ENCODE measurements at places on chromosomes 4 and X.

DNA sequence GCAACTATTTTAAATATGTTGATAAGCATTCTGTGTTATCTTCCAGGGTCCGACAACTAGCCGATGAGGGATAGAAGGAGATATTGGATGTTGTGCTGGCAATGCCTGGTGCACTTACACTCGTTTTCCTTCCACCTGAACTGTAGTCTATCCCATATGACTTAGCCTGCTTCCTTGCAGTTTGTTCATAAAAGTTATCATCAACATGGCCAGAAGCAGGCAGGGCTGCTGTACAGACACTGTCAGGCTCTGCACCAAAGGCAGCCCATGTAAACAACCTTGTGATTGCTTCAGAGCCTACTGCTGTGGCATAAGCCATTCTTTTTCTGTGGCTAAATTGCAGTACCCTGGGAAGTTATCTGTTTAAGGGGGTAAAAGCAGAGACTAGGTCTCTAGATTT is 1.6 kb downstream of the MAPK10 start:
- no peak for DNase-seq

DNA sequence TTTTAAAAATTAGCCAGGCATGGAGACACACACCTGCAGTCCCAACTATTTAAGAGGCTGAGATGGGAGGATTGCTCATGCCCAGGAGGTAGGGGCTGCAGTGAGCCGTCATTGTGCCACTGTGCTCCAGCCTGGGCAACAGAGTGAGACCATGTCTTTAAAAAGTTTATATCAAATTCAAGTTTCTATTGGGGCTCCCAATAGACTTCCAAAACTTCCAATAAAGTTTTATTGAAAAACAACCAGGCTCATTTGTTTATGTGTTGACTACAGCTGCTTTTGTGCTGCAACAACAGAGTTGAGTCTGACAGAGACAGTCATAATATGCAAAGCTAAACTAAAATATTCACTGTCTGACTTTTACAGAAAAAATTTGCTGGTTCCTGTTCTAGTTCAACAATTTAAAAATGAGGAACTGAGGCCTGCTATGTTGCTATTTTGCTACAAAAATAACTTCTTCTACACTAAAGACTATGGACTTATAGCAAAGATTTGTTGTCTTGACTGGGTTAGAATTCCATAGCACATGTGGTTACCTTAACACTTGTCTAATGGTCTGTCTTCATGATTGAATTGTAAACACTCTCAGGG is 63.3 kb upstream of the RELL1 start:
- no peak for DNase-seq

DNA sequence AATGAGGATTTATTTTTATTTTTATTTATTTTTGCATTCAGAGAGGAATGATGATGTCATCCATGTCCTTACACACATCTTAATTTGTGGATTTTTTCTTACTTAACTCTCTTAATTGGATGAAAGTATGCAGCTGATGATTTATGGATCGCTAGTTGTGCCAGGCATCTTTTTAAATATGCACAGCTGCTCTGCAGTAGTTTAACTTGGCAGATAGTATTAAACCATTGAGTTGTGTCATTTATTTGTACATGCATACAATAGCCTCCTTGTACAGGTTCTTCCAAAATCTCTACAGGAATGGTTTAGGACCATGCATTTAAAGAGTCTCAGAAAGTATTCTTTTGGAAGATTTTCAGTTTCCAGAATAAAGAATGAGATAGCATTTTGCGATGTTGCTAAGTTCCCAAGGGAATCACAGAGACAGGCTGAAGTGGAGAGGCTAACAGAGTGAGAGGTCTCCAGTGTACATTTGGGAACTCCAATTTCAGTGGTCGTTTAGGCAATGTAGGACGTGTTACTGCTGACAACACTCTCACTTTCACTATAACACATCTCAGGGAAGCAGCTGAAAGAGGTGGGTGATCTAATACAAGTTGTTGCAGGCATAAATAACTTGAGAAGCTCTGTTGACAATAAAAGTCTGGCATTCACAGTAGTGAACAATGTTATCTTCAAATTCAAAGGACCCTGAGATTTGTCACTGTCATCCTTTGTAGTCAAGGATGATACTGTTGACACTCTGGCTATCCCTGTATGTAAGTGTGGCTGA is 49.9 kb upstream of the SCRG1 start:
- DNase-seq: no peak

DNA sequence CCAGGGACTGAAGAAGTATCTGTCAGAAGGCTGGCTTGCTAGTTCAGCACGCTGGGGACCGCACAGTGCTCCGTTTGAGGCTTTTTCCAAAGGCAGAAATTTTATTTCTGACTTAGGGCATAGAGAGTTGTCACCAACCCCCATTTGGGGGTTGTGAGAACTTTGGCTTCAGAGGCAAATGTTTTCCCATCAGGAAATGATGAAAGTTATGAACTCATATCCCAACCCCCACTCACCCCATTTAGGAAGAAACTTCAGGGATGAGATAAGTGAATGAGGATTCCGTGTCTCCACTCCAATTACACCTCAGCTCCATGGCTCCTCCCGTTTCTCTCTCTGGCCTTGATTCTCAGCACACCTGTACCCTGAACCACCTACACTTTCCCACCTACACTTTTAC is 4.3 kb upstream of the WDR13 start:
- DNase-seq: no peak

DNA sequence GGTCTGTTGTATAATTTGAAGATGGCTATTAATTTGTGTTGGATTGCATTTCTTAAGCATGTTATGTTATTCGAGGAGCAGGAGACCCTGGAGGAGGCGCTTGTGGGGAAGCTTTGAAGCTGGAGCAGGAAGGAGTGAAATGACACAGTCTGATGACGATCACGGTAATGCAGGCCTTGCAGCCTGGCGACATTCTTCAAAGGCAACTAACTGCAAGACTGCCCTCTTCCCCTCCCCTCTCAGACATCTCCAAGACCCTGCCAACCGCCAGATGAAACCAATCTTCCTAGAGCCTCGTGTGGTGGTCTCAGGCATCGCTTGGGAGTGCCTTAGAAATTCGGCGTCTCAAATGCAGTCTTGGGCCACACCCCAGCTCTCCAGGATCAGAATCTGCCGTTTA is 16.1 kb downstream of the CLCN4 start:
- DNase-seq: no peak

- peak; percentile 66 for DNase-seq
Measured at GRCh38 chrX:119755981-119756533, 2.3 kb upstream of the SOWAHD start.

- DNase-seq: no peak
Measured at GRCh38 chrX:15194146-15194545, 75.7 kb downstream of the ASB9 start.

GRCh38 chr4:105050896-105051295 is 95.8 kb upstream of the TET2 start:
- no peak for DNase-seq

DNA sequence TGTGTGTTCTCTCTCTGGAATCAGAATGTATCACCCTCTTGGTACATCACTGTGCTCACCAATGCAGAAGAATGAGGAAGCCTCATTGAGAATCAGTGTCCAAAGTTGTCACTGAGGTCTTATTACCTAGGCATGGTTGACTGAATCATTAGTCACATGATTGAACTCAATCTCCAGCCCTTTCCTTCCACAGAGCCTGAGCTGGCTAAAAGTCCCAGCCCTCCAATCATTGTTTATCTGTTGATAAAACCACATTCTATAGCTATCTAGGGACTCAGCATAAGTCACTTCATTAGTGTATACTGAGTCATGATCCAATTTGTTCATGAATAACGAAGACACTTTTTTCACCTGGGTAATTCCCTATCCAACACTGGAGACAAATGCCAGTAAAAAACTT is 396.8 kb downstream of the TRAM1L1 start:
- DNase-seq: no peak

DNA sequence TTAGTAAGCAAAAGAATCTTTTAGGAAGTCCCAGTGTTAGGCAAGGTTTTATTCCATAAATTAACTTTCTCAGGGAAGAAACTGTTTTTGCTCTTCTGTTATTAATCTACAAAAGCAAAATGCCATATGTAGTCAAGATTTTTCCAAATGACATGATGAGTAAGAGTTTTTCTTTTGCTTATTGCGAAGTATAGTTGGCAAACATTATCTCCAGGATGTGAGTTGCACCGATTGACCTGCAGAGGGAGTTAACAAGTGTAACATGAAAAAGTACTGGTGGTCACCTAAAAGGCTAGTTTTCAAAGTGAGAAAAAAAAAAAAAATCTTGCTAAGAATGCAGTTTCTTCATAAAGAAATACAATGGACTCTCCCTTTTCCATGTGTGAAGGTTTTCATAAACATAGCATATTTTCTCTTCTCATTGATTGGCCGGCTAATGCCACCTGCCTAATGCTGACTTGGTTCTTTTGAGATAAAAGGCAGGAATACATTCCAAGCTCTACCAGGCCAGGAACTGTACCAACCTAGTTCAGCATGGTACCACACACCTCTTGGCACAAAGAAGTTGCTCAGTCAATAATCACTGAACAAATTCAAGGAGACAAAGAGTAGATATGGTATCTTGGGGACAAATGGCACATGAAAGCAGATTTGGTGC is 100.2 kb downstream of the LNX1 start:
- DNase-seq: no peak

- DNase-seq: peak; percentile 14
Measured at GRCh38 chrX:11760958-11761357, 2.9 kb downstream of the MSL3 start.

DNA sequence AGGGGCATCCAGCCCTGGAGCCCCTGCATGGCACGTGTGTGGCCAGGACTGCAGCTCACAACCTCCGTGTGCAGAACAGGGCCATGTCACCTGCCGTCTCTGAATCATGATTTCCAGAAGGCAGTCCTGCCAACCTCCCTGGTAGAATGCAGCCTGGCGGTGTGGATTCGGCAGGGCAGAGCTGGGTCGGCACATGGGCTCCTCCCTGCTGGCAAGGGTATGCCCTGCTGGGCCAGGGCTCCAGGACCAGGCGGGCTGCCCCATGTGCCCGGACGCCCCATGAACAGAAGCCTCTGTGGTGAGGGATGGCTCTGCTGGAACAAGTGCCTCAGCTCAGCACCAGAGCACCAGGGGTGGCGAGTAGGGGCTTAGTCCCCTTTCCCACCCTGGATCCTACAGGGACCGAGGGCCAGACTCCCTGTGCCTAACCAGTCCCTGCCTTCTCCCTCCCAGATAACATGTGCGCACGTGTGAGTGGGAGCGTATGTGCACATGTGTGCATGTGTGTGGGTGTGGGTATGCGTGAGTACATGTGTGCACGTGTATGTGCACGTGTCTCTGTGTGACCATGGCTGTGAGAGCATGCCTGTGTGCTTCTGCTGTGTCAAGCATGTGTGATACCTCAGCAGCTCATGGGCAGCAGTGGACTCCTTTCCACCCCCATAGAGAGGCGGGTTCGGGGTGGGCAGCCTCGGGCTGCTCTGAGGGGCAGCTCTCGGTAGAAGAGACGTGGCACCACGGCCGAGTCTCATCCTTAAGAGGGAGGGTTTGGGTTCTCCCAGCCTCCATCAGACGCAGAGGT is 10.3 kb upstream of the MXD4 start:
- no peak for DNase-seq

- no peak for DNase-seq
Measured at GRCh38 chr4:189202869-189203271, 737.8 kb upstream of the FRG1 start.

- no peak for DNase-seq
Measured at GRCh38 chrX:45143455-45143854, 57.2 kb downstream of the DIPK2B start.

- DNase-seq: no peak
Measured at GRCh38 chr4:96703265-96703664, 863.4 kb downstream of the PDHA2 start.

DNA sequence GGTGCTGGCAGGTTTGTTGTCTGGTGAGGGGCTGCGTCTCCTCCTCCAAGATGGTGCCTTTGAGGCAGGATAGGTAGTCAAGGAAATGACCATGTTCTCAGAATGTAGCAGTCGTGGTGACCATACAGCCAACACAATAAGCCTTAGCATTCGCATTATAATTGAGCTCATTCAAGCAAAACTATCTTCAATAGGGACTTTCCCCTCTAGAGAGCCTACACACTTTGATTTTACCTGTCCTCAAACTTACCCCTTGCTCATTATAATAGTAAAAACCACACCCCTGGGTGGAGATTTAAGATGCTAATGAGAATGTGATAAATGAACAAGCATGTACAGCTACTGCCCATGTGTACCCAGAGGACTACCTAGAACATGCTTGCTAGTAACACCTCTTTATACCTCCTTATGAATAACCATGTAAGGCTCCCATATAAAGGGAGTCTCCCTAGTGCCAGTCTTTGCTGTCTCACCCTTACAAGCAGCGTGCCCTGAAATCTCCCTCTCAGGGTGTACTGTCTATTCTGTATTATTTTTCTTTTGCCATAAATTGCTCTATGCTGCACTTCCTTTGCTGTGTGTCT is 48.2 kb downstream of the FGFBP1 start:
- no peak for DNase-seq

DNA sequence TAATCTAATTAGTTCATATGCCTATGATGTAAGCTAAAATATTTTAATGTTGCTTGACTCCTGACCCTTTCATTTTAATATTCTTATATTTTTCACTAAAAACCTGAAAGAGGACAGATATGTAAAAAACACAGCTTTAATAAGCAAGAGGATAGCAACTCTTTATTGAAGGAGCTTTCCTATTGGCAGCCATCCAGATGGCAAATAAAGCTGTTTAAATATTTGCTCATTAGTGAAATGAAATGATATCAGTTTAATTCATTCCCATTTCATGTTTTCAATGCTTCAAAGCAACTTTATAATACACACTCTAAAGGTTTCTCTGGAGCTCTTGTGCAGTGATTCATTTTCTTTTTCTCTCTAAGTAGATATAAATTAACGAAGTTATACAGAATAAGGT is 473.4 kb downstream of the PCDH7 start:
- DNase-seq: no peak

GRCh38 chr4:40827758-40828157 is 78.0 kb downstream of the NSUN7 start:
- DNase-seq: no peak

DNA sequence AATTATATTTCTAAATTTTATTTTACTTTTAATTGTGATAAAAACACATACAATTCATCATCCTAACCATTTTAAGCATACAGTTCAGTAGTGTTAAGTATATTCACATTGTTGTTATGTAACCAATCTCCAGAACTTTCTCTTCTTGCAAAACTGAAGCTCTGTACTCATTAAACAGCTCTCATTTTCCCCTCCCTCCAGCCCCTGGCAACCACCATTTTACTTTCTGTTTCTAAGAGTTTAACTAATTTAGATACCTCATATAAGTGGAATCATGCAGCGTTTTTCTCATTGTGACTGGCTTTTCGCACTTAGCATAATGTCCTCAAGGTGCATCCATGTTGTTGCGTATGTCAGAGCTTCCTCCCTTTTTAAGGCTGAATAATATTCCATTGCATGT is 46.7 kb upstream of the NDP start:
- DNase-seq: no peak

GRCh38 chr4:28360681-28361080 is 1500.0 kb downstream of the STIM2 start:
- DNase-seq: no peak

- DNase-seq: no peak
Measured at GRCh38 chr4:174110180-174110579, 173.3 kb downstream of the FBXO8 start.

GRCh38 chr4:7807351-7807921 is 132.2 kb downstream of the AFAP1 start:
- no peak for DNase-seq
